ENCODE measurements at places on chromosomes 4 and X.

DNA sequence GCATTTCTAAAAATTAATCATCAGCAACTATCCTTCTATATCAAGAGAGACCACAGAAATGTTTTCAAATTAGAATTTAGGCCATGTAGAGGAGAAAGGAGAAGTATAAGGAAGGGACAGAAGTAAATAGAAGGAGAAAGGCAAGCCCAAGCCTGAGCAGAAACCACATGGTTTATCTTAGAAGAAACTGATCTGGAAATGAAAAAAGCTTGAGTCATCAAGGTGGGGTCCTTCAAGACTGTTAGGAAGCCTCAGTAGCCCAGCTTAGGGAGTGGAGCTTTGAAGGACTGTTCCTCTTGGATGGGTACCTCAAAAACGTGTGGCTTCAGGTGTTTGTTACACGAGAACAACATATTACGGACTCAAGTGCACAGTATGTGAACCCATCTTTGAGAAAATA lies 4.5 kb downstream of the BMX start:
- no peak for DNase-seq

DNA sequence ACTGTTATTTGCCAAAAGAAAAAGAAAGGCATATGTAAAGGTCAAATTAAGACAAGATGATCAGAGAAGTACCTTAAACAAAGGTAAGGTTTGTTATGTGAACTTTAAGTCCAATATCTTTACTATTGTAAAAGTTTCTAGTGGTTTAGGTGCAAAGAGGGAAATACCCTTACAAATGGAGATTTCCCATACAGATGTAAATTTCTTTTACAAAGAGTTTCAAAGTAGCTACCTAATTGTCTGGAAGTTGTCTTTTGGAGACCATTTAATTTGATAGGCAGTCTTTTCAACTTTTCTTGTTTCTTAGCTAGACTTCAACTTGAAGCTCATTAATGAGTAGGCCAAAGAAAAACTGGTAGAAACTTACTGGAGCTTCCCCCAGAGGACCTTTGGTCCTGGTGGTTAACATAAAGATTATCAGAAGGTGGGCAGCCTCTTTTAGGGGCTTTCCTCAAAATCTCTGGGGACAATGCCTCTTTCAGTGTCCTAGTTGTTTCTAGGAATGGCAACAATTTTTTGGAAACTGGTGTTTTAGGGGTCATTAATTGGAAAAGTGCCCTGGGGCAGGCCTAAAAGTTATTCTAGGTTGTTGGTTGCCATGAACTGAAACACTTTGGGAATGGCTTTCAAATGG lies 297.3 kb downstream of the GUCY2F start:
- no peak for DNase-seq

DNA sequence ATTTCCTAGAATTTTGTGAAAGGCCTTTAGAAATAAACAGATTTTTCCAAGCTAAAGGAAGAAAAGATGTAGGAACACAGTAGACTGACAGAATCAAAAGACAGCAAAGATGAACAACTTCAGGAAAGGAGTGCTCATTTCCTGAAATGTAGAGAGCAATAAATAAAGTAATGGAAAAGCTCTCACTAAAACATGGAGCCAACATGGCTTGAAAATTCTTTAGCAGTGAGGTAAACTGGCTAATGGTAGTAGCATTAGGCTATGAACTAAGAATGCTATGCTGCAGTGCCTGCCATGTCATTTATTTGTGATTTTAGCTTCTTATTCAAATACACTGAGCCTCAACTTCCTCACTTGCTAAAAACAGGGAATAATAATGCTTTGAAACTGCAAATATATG lies 108.7 kb downstream of the IQCM start:
- no peak for DNase-seq

DNA sequence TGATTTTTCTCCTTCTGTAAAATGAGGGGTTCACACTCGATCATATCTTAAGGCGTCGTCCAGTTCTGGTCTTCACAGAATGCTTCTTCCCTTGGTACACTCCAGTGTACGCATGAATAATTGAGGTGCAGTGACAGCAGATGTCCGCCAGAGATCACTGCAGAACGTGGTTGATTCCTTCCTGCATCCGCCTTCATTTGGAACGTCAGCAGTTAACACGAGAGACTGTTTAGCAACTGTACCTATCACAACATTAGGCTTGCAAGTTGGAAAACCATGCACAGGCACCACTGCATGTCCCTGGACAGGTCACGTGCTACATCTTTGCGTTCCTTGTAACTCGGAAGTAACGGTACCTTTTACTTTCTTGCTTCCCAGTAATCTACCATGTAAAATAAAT lies 66.0 kb upstream of the GEMIN8 start:
- peak; percentile 55 for DNase-seq

GRCh38 chr4:182711211-182711610 lies 206.0 kb downstream of the DCTD start:
- DNase-seq = no peak

DNA sequence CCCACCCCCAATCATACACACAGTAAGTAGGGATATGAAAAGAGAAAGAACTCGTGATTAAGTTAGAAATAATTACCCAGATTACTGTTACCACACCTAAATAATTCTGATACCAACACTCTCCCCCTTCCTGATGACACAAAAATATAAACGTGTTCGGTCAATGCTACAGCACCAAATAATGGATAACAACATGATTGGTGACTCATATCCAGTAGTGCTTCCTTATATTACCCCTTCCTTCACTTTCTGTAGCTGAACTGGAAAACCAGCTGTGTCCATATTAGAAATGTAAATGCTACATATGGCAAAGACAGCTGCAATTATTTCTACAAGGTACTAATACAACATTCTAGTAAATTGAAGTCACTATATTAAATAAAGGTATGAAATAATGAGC lies 20.8 kb downstream of the EIF4E start:
- no peak for DNase-seq

GRCh38 chrX:134949271-134949670 lies 41.5 kb upstream of the SMIM10 start:
- no peak for DNase-seq

GRCh38 chr4:15779306-15779705 lies 1.2 kb downstream of the CD38 start:
- peak; percentile 25 for DNase-seq

GRCh38 chr4:158936238-158936637 lies 166.6 kb upstream of the RAPGEF2 start:
- DNase-seq = no peak

- no peak for DNase-seq
These were observed 30.5 kb upstream of the ADGRG2 start for GRCh38 chrX:19152762-19153161.

DNA sequence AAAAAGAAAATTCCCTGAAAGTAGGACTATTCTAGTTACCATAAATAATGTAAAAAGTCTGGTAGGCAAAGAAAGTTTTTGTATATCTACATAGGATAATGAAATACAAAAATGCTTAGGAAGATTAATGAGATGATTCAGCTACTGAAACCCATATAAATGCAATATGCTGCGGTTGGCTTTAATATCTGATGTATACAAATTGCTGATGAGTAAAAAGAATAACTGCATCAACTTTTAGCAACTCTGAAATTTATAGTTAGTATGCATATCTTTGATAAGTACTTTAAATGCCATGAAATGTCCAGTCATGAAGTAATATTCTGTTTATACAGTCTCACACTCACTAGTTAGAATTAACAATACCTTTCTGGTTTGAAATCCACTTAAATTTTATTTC lies 404.8 kb downstream of the TLL1 start:
- no peak for DNase-seq

- DNase-seq = no peak
These were observed 154.9 kb downstream of the FRMPD4 start for GRCh38 chrX:12292996-12293765.

DNA sequence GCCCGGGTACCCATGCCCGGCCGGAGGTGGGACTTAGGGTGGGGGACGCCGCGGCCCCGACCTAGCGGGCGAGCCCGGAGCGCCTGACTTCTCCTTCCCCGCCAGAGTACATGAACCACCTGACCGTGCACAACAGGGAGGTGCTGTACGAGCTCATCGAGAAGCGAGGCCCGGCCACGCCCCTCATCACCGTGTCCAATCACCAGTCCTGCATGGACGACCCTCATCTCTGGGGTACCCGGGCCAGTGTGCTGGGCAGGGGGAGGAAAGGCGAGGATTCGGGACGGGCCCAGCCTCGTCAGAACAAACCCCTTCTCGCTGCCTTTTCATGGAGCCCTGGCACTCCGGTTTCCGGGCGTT lies 622 bp downstream of the TAFAZZIN start:
- DNase-seq = peak; percentile 73

DNA sequence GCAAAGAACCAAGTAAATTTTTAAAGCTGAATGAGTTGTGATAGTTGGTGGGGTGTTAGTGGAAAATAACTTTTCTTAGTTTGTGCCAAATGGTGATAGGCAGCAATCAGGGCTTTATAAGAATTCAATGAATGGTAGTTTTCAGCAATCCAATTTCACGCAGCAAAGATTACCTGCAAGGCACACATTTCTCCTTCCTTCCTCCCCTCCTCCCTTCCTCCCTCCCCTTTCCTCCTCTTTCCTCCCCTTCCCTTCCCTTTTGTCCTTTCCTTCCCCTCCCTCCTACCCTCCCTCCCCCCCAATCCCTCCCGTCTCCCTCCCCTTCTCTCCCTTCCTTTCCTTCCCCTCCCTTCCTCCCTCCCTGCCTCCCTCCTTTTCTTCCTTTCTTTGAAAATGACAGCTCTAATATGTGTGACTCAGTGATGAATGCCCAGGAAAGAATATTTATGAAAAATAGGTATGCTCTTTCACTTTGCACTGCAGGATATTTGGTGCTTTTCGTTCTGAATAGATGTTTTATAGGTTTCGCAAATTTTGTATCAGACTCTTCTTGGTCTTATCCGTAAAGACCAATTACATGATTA lies 168.1 kb downstream of the BMPR1B start:
- DNase-seq = no peak

Measured in activated naive CD4-positive, alpha-beta T cell treated with anti-CD3 and anti-CD28 coated beads, Interleukin-2, amount 10 ng/mL, durations not matched to agents 7 days and 5 days (primary cell).